ENCODE measurements at places on chromosomes 3 and 15. TPM values are rescaled to one million over a fixed set of nuclear protein-coding genes. Genes with fewer than 3 reads are reported as not detected.
A peak's percentile ranks its signal among the peaks of the same experiment; 100 is the strongest.

The NANOGP8 gene
- total RNA-seq: 0.36 TPM

The DNAJA4 gene
- total RNA-seq: 4.6 TPM

DNA sequence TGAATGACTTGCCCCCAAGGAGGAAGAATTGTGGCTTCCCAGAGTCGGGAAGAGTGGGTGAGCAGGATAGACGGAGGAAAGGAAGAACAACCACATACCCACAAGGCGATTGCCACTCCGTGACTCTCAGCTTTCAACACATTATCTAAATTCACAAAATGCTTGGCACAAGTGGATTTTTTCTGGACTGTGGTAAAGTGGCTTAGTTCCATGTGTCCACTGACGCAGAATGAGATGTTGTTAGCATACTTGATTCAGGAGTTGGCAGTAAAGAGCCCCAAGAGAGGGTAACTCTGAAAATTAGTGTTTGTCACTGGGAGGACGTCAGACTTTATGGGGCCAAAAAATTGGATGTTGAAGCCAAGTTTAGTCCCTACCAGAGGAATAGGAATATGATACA, 198.8 kb upstream of the CTNNB1 start:
- DNase-seq: no peak

GRCh38 chr3:125150525-125151441, 61.8 kb downstream of the SLC12A8 start:
- no peak for DNase-seq

DNA sequence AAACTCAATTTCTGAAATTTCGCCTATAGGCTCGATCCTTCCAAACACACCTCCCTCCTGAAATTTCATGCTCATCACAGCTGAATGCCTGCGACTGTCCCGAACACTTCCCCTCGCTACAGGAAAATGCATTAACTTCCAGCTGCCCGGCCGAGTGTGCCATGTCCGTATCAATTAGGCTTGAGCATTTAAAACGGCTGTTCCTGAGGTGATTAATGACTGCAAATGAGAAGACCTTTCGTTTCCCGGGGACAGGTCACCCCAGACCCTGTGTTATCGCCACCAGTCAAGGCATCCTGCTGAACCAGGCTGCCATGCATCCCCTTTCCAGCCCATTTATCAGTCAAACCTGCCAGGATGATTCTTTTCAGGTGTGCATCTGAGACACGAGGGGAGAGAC, 63.3 kb downstream of the THBS1 start:
- DNase-seq: no peak

DNA sequence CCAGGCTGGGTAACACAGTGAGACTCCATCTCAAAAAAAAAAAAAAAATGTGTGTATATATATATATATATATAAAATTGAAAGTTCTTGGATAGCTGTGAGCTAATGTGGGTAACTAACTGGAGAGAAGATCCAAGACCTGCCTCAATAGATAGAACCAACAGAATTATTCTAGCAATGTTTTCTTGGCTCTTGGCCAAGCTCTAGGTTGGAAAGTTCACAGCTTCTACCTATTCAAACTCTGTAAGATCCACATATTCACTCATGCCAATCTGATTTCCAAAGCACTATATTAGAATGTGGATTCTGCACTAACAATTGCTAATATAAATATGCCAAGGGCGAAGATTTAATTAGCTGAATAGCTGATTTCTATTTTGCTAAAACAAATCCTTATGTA, 29.8 kb upstream of the CMTM6 start:
- no peak for DNase-seq

GRCh38 chr3:42827654-42828053, 18.4 kb downstream of the ACKR2 start:
- DNase-seq: no peak

DNA sequence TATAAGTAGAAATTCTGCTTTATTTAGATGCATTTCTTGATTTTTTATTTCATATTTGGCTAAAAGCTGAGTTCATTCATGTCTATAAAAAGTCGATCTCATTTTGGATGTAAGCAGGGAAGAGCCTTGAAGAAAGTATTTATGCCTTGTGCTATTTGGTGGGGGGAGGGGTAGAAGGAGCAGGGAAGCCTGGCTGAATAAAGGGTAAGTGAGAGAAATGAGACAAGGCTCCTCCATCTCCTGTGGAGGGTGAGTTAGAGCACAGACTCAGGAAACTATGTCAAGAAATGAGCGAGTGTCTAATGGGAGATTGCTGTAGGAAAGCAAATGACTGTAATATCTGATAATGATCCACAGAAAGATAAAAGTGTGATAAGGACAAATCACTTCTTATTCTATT, 121.8 kb upstream of the ATP11B start:
- DNase-seq: no peak

DNA sequence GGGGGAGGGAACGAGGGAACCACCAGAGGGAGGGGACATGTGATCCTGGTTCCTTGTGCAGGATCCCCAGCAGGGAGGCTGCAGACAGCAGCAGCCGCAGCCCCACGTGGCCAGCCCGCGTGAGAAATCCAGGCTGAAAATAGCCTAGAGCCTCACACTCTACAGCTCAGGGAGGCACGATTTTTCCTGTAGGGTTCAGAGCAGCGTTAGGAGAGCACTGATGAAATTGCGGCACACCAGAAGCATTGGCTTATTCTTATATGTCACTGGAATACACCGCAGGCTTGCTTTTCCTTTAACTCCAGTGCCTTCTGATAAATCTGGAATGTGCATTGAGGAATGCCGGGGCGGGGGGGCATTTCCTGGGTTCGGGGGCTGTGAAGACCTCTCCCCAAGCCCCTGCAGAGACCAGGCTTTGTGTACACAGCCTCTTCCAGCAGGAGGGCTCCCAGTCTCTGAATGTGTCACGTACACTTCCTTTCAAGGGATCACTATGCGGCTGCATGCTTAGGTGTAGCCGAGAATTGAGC, 193.0 kb downstream of the ATP10A start:
- DNase-seq: peak; percentile 22

DNA sequence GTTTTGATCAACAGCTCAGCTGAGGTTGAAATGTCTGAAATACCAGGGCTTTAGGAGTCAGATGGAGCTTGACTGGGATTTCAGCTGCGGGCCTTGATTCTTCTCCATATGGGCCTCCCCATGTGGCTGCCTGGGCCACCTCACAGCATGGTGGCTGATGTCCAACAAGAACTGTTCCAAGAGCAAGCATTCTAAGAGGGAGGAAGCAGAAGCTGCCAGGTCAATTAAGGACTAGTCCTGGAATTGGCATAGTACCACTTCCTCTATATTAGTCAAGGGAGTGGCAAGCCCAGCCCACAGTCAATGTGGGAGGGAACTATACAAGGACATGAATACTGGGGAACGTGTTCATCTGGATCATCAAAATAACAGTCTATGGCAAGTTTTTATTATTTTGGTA, 181.7 kb upstream of the ANKRD28 start:
- DNase-seq: no peak

DNA sequence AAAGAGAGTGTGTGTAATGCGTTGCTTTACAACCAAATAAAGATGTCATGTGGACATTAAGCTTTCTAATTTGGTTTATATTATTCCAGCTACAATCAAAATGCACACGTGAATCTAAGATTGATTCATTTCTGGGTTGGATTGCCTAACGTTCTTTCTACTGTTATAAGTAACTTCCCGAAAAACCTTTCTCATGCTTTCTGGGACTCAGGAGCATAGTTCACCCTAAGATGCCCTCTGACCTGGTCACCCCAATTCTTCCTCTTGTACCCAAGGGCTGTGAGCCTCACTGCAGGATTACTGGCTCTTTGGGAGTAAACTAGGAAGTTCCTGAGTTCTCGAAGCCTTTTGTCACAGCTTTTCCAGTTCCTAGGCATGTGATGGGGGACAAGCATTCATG, 12.7 kb upstream of the LMCD1 start:
- DNase-seq: no peak

DNA sequence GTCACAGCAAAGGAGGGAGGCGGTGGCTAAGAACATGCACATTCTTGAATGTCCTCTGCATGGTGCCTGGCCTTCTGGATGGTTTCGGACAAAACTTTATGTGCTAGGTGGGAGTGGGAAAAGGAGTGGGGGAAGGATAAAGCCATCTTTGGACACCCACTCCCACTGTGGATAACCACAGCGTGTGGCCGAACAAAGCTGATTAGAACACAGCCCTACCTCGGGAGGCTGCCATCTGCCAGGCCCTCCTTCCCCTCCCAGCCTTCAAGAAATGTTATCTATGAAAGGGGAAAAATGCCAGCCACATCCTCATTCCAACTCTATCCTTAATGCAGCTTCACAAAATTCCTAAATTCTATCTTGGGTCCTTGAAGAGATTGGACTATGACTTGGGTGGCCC, 18.8 kb downstream of the AMOTL2 start:
- no peak for DNase-seq

All from progenitor cell of endocrine pancreas (in vitro differentiated cells).